ENCODE measurements at places on chromosomes 5 and 9.
A peak's percentile ranks its signal among the peaks of the same experiment; 100 is the strongest.

- no peak for DNase-seq
Observed at GRCh38 chr5:58356662-58357061, 103.2 kb downstream of the PLK2 start.

DNA sequence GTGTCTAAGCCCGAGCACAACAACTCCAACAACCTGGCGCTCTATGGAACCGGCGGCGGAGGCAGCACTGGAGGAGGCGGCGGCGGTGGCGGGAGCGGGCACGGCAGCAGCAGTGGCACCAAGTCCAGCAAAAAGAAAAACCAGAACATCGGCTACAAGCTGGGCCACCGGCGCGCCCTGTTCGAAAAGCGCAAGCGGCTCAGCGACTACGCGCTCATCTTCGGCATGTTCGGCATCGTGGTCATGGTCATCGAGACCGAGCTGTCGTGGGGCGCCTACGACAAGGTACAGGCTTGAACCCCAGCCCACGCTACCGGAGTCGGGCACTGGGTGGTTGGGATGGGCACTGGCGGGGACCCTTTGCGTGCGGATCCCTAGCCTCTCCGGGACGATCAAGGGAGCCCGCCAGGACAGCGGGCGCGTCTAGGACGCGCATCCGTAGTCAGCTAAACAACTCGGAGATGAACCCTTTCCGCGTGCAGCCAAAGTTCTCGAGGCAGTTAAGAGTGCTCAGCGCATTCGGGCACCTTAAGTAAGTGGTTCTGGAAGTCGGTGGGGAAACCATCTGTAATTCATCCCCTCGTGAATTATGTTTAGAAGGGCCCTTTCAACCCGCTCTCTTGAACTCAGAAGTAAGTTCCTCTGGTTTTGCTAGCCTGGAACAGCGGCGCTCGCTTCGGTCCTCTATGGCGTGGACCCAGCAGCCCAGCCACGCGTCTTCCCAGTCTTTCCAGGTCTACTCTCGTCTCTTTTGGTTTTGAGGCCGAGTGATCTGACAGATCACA, 1.3 kb downstream of the KCNN2 start:
- DNase-seq: no peak

- DNase-seq: no peak
Observed at GRCh38 chr5:62633243-62633642, 54.6 kb downstream of the LRRC70 start.

DNA sequence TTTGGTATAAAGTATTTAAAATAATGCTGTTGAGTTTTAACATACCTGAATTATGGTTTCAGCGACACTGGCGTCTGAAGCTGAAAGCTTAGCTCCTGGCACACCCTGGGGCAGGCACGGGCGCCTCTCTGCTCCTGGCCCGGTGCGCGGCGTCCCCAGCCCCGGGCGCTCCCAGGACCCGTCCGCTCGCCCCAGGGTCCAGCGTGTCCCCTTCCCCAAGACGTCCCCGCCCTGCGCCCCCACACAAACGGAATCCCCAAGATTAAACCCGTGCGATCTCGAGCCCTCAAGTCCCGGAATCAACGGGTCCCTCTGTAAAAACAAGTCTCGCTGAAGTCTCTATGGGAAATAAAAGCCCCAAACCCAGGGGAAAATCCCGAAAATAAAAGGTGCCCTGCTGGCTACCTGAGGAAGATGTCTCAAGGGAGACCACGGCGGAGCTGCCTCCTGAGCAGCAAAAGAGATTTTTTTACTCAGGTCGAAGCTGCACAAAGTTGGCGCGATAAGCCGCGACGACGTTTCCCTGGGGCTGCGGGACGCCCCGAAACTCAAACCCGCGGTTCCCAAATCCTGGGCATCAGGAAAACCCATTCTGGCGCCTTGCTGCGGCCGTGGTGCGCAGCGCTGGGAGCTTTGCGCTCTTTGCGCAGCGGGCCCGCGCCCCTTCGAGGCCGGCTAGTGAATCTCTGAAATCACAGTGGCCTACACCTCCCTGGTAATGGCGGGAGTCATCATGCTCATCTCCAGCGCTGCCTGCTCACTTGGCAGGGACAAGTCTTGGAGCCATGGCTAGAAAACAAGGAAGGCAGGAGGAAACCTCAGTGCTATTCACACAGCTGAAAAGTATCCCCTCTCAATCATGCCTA, 6.3 kb upstream of the IFNA8 start:
- DNase-seq: no peak

DNA sequence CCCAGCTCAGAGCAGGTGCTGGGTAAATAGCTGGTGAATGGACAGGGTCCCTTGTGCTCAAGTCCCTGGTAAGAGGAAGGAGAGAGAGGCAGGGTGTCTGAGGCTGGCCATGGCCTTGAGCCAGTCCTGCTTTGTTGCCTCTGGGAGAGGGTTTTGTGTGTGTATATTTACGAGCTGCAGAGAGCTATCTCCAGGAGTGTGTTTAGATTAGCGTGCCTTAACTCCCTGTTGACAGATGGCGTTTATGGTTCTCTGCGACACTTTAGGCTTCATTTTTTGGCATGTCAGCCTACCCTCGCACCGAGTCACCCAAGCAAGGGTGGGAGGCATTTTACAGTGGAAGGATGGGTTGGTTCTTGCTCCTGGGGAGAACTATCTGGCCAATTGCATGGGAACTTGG, 22.2 kb downstream of the HMCN2 start:
- DNase-seq: no peak

- no peak for DNase-seq
Observed at GRCh38 chr9:35858458-35858857, 11.7 kb downstream of the OR13J1 start.

- no peak for DNase-seq
Observed at GRCh38 chr9:4084435-4084818, 215.4 kb downstream of the GLIS3 start.

DNA sequence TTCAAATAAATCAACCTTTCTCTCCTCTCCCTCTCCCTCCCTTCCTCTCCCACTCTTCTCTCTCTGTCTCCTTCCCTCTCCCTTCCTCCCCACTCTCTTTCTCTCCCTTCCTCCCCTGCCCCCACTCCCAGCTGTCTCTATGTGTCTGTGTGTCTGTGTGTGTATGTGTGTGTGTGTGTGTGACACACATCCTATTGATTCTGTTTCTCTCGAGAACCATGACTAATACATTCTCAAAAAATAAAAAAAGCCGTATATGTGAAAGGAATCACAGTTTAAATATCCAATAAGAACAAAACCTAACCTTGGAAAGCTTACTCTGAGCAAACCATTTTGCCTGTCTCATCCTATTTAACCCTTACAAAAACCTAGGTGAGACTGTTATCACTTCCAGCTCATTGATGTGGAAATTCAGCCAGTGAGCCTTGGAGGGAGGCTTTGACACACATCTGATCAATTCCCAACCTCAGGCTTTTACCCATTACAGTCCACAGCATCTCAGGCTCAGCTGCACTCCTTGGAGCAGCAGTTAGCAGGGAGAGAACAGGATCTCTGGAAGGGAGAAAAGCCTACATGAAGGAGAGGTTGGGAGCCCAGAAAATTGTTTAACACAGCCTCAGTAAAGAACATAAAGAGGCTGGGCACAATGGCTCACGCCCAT, 8.3 kb downstream of the HSD17B3 start:
- DNase-seq: peak; percentile 23

GRCh38 chr5:5675511-5675910, 253.0 kb downstream of the ICE1 start:
- DNase-seq: no peak

- DNase-seq: no peak
Observed at GRCh38 chr9:126624912-126625311, 11.2 kb downstream of the LMX1B start.

- DNase-seq: no peak
Observed at GRCh38 chr5:108102463-108102862, 279.4 kb downstream of the FBXL17 start.

GRCh38 chr9:136354592-136355085, 8.9 kb downstream of the DNLZ start:
- DNase-seq: peak; percentile 32

- DNase-seq: no peak
Observed at GRCh38 chr5:108620516-108620915, 127.2 kb upstream of the FER start.

DNA sequence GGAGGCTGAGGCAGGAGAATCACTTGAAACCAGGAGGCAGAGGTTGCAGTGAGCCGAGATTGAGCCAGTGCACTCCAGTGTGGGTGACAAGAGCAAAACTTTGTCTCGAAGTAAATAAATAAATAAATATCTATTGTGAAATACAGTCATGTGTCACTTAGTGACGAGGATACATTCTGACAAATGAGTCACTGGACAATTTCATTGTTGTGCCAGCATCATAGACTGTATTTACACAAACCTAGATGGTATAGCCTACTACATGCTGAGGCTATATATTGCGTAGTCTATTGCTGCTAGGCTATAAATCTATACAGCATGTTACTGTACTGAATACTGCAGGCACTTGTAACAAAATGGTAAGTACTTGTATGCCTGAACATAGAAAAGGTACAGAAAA, 61.1 kb upstream of the CCL21 start:
- DNase-seq: no peak

DNA sequence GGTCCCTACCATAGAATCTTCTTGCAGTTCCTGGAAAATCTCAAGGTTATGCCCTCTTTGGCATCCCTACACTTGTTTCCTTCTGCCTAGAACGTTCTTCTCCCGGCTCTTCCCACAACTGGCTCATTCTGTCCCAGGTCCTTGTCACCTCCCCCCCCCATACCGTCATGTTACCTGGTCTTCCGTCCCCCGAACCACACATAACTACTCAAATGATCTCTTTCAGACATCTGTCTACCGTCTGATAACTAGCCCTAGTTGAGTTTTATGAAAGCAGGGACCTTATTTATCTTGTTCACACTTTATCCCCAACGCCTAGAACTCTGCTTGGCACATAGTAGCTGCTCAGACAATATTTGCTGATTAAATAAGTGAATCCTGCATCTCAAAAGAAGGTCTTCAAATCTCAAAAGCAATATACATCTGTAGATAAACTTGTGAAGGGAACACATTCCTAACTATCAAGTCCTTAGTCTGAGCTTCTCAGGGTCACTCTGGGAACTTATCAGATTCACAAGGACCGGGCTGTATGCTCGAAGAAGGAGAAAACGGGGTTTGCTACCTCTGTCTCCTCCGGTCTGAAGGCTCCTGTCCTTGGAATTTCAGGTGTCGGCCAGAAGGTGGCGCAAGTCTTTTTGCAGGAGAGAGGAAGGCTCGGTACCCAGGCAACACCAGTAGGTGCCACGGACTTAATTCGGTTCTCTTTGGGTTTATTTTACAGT, 30.0 kb downstream of the LCP2 start:
- DNase-seq: peak; percentile 86

DNA sequence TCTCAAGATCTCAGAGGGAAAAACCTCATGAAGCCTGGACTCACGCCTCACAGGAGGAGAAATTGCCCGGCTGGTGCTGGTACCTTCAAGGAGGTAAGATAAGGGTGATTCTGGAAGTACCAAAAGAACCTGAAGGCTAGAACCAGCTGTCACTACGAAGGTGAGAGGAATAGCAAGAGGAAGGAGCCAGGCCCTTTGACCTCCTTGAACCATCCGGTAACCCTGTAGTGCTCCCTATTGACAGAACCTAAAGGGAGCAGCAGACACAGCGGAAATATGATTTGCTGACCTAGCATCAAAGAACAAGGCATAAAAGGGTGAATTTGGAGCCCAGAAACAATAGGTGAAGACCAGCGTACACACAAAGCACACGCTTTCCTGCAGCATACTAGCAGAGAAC, 92.2 kb downstream of the DOCK8 start:
- no peak for DNase-seq

DNA sequence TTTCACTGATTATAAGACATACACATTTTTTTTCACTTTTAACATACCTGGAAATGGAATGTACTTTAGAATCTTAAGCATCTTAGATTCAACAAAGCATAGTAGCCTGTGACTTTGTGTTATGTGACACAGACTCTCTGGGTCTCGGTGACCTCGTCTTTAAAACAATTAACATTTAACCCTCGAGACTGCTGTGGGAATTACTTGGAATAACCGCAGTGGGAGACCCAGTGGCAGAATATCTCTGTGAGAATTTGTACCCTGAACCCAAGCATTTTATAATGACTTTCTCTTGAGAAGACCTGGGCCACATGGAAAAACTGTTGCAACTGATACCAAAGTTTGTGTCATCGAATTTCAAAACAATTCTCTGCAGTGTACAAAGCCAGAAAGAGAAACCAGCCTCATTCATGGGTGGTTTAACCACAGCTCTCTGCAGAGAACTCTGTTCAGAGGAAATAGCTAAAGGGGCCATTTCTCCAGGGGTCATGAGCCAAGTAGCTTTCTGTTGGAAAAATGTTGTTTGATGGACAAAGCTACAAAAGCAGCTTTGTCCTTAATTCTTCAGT, 10.0 kb upstream of the RETREG1 start:
- no peak for DNase-seq

DNA sequence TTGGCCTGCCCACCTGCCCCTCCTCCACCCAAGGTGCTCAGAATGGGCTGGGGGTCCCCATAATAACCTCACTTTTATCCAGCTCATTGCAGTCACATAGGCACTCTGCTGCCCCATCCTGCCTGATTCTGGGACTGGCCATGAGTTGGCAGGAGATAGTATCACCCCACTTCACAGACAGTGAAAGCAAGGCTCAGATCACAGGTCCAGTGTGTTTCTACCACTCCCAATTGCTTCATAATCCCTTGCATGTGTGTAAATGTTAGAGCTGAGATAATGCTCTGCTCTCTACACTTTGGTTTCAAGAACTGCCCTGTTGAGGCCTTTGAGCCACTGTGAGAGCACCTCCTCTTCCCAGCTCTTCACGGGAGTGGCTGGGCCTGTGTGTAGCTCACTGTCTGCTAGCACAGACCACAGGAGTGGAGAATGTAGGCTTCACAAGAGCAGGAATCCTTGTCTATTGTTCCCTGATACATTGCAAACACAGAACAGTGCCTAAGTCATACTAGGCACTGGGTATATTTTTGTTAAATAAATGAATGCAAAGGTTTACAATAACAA, 8.4 kb downstream of the PCYOX1L start:
- no peak for DNase-seq

DNA sequence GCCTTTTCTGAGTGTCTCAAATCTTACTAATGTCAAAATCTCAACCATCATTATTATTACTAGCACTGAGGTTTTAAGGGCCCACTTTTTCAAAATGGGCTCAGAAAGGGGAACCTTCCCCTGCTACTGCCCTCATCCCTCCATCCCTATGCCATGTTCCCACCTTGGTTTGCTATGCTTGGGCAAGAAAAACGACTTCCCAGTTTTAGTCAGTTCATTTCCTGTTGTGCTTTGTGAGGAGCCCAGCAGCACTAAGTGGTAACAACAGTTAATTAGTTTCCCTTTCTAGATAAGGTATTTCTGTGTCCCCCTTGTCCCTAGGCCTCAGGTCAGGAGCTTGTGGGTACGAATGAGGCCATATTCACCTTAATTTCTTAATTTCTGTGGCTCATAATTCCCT, 595.2 kb downstream of the RAB3C start:
- DNase-seq: no peak

Measured in urothelium cell line (cell line).